Stimulated activated CD8-positive, alpha-beta memory T cell treated with anti-CD3 and anti-CD28 coated beads, Interleukin-7, amount 100 ng/mL, for 4 hours (primary cell): ENCODE measurements at places on chromosomes 12 and 14.

DNA sequence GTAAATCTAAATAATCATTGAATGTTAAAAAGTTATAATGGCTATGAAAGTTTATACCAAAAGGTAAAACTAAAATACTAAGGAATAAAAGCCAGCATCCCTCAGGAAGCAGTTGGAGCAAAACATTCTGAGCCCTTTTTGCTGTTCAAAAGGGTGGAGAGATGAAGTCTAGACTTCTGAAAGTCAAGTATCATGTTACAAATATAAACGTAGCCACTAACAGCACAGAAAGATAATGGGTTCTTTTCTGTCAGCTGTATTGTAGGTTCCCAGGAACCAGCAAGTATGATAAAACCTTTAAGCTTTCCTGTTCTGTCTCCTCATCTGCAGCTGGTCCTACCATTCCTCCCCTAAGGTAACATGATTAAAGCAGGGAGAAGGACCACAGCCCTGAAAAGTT is 16.4 kb upstream of the PLD4 start:
- no peak for DNase-seq

- peak; percentile 60 for DNase-seq
Observed at GRCh38 chr14:67487937-67488893, at the start of gene TMEM229B. Gene TMEM229B, minus strand, starts transcription at chr14:67488721. Its CDS starts 14,798 bp downstream, at chr14:67473923.

DNA sequence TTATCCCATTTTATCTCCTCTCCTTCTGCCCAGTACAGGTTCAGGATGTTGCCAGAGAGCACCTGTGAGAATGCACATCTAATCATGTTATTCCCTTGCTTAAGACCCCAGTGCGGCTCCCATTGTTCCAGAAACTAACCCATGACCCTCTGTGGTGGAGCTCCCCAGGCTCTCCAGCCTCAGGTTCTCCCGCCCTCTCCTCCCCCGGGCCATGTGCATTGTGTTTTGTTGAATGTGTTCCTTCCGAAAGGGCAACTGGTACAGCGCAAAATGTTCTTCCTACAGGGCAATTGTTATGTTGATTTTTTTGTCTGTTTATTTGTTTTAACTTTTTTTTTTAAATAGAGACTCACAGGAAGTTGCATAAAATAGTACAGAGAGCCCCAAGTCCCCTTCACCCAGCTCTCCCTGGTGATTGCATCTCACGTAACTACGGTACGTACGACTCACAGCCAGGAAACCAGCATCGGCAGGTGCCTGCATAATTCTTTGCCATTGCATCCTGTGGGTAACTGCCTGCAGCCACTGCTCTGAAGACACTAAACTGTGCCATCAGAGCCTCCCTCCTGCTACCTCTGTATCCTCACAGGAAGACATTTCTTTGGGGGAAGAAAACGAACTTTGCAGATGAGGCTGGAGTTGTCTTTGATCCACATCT is 31.2 kb downstream of the TMEM132C start:
- DNase-seq, result no peak

GRCh38 chr12:14995583-14996425 is 23.0 kb downstream of the PDE6H start:
- DNase-seq, result no peak

GRCh38 chr12:4331221-4331620 is 10.2 kb downstream of the TIGAR start:
- no peak for DNase-seq

GRCh38 chr12:117147639-117148038 is 42.6 kb downstream of the FBXO21 start:
- DNase-seq, result no peak

DNA sequence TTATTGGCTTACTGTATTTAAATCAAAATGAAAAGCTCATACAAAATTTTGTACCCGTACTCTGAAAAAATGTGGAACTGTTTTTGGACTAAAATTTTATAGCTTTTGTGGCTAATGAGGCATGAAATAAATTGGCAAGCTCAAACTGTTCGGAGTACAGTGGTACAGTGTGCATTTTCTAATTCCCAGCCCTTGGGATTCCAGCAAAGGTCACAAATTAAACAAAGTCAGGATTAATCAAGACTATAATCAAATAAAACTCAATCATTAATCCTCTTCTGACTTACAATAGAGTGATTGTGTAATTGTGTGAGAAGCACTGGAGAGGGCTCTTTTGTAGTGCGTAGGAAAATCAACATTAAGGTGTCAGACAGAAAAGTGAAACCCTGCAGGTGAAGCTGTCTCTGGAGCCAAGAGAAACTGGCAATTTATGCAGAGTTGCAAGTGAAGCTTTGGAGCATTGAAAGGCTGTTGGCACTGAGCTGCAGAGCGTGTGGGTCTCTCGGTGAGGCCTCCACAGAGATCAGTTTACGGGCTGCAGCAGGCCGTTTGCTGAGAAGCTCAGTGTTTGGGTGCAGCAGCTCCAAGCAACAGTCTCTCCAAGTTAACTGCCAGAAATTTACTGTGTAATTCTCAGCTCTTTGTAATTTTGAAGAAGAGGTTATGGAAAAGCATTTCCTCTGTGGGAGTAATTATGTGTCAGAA is 275.9 kb downstream of the FBXL14 start:
- DNase-seq, result no peak

- no peak for DNase-seq
Observed at GRCh38 chr14:65565948-65566347, 153.4 kb downstream of the FUT8 start.

GRCh38 chr12:63093711-63094110 is 57.3 kb downstream of the AVPR1A start:
- no peak for DNase-seq
